ENCODE measurements at places on chromosomes 12 and 14. TPM values are rescaled to one million over a fixed set of nuclear protein-coding genes. Genes with fewer than 3 reads are reported as not detected.

DNA sequence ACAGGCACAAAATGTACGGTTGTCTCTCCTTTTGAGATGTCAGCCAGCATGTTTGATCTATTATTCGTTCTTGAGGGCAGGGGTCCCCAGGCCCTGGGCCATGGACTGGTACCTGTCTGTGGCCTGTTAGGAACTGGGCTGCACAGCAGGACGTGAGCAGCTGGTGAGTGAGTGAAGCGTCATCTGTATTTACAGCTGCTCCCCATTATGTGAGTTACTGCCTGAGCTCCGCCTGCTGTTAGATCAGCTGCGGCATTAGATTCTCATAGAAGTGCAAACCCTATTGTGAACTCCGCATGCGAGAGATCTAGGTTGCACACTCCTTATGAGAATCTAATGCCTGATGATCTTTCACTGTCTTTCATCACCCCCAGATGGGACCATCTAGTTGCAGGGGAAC, 41.4 kb upstream of the SCN8A start:
- no peak for DNase-seq

DNA sequence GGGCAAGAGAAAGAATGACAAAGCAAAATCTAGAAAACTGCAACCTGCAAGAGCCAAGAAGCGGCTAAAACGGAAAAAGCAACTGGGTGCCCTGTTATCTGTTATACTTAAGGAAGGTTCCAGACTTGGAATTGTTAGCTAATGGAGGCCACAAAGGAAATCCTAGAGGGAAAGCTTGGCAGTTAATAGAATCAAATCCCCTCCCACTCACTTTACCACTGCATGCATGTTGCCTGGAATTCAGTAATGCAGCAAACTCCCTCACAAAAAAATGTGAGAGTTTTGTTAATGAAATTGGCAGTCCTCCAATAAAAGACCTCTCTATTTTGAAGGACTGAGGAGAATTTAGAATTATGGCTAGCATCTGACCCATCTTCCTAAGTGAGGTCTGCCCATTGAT, 164.2 kb upstream of the SOX5 start:
- no peak for DNase-seq

Gene SOAT2
- not detected for total RNA-seq

DNA sequence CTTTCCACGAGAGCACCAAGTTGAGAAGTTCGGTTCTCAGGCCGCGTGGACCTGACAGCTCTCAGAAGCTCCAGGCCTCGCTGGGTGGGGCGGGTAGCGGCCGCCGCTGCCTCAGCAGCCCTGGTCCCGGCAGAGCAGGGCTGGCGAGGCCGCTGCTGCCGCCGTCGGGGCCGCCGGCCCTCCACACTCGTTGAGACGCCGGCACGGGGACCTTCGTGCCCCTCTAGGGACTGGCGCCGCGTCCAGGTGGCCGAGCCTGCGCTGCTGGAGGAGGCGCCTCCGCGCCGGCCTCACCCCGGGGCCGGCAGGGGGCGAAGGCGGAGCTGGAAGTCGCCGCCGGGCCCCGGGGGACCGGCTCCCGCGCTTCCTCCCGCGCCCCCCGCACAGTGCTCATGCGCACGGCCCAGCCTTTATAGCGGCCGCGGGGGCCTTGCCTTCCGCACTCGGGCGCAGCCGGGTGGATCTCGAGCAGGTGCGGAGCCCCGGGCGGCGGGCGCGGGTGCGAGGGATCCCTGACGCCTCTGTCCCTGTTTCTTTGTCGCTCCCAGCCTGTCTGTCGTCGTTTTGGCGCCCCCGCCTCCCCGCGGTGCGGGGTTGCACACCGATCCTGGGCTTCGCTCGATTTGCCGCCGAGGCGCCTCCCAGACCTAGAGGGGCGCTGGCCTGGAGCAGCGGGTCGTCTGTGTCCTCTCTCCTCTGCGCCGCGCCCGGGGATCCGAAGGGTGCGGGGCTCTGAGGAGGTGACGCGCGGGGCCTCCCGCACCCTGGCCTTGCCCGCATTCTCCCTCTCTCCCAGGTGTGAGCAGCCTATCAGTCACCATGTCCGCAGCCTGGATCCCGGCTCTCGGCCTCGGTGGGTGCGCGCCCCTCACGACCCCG, at the start of gene COCH:
TSS of gene COCH (plus strand) at position 440 of the 879 bp plus-strand sequence. CDS start at position 820, 380 bp downstream.
- peak; percentile 71 for DNase-seq

Gene ABCD2
- 0.06 TPM for total RNA-seq

Gene TMEM260
- total RNA-seq = 11.2 TPM

GRCh38 chr12:102954134-102954533, 3.3 kb upstream of the ASCL1 start:
- no peak for DNase-seq

- no peak for DNase-seq
Observed at GRCh38 chr12:70928071-70928470, 7.5 kb upstream of the PTPRR start.

Data from pancreas (tissue), 10 donors.